Activated T-helper 9 cell treated with anti-CD3 and anti-CD28 coated beads, Interleukin-2, amount 50 U/mL, for 16 hours (primary cell): ENCODE measurements at places on chromosomes 2 and 18.

DNA sequence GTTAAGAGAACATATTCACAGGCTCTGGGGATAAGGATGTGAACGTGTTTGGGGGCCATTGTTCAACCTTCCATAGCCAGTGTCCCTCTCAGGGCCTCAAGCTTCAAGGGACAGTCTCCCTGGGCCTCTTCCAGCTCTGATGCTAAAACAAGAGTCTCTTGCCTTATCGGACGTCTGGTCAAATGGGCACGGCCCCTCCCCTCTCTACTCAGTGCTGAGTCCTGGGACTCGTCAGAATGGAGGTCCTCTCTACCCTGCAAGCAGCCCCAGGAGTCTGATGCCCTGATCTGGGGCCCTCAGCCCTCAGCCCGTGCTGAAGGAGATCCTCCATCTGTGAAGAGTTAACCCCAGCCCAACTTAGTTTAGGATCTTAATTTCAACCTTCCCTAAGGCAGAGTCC, 198.2 kb downstream of the ZFP36L2 start:
- DNase-seq, result no peak

GRCh38 chr18:7325126-7325430, 94.2 kb downstream of the LRRC30 start:
- DNase-seq, result no peak

DNA sequence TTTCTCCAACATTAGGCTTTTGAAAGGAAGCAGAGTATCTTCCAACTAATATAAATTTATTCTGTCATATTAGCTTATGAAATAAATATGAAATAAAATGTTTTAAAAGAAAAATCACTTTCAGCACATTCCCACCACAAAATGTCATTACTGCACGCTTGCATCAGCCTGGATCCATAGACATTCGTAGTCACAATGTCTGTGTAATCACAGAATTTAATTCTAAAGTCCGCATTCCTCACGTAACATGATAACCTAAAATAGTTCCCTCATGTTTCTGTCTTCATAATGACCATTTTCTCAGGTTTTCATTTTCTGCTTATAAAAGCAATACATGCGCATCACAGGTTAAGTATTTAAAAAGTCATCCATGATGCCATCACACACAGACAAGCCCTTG, 47.1 kb downstream of the HDAC4 start:
- DNase-seq, result no peak

DNA sequence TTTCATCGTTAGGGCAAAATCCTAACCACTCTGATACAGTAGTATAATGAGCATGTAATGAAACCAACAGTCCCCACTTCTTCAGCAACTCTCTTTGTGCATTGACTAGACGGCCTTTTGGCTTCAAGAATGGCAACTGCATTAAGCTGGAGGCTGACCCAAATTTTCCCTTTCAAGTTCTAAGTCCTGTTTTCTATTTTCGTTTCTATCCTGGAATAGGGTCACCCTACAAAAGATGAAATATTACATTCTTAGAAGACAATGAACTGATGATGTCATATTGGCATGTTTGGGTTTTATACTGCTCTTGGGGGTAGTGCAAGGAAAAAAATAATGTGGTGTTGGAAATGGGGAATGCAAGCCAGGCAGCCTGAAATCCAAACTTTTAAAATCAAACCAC, 254.4 kb downstream of the ETAA1 start:
- no peak for DNase-seq

DNA sequence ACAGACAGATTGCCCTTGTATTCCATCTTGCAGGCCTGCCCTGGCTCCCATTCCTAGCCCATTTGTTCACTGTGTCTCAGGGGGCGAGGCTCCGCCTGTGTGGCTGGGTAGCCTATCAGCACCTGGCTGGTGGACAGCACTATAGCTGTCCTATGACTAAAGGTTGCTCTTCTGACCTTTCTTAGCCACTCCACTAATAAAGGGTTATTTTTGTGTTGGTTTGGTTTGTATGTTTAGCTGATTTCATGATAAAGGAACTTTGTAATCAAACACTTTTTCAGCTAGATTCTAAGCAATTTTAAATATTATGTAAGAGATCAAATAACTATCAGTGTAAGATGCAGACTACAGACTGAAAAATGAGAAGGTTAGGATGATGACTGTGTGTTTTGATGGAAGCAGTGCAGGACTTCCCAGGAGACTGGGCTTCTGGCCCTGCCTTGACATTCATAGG, 72.2 kb downstream of the CRIM1 start:
- no peak for DNase-seq

DNA sequence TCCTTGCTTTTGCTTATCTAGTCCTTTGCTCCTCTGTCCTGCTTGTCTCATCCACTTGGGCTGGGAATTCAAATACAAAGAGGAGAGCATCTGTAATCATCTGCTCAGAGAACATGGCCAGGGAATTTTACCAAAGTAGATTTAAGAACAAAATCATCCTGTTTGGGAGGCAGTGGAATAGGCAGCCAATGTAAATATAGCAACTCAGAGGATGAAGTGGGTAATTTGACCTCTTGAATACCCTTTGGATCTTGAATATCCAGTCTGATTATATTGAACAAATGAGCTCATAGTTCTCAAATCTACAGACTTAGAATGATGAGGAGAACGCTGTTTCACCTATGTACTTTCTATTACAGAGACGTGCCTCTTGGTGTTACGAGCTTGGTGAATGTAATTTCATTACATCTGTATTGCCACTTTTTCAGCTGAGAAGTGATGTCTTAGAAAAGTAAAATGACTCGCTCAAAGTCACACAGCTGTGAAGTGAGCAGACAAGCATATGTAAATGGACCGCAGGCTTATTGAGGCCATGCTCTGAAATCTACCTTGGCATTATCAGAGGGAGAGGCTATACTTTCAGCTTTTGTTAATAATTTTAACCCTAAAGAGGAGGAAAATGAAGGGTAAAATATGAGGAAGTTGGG, 266.3 kb downstream of the MTX2 start:
- no peak for DNase-seq

- no peak for DNase-seq
These were observed 16.9 kb downstream of the STEAP3 start for GRCh38 chr2:119240311-119241204.

DNA sequence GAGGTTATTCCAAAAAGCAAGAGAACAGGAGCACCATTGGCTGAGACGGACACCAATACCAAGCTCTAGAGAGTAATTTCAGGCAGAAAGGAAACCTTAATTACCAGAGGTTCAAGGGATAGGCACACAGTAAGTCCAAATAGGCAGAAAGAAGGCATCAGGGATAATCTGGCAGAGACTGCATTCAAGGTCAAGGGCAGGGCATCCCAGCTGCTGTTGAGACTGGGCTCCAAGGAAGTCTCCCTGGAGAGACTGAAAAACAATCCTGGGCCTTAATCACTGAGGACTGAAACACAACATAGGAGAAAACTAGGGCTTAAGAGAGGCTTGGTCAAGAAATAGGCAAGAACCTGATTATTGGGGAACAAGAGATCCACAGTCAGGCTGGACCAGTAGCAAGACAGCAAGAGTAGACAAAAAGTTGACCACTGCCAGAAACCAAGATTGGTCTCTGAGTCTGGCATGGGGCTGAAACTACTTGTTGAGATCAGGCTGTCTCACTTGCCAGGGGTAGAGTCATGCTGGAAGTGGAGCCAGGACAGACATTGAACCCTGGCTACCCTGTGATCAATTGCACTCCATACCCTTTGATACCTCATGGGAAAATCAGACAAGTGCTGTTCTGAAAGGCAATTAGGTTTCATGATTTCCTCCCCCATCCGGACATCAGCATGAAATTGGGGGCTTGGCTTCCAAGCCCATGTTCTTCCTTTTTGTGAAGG, 193.2 kb upstream of the TNP1 start:
- no peak for DNase-seq

DNA sequence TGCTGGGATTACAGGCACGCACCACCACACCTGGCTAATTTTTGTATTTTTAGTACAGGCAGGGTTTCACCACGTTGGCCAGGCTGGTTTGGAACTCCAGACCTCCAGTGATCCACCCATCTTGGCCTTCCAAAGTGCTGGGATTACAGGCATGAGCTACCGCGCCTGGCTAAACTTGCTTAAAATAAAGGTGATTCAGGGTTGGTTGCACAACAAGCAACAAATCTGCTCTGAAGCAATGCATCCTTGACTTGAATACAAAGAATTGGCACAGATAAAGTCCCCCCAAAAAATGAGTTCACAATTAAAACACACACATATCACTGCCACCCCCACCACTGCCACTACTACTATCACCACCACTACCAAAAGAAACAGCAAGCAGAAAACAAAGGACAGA, 34.9 kb downstream of the CCDC88A start:
- DNase-seq, result no peak

DNA sequence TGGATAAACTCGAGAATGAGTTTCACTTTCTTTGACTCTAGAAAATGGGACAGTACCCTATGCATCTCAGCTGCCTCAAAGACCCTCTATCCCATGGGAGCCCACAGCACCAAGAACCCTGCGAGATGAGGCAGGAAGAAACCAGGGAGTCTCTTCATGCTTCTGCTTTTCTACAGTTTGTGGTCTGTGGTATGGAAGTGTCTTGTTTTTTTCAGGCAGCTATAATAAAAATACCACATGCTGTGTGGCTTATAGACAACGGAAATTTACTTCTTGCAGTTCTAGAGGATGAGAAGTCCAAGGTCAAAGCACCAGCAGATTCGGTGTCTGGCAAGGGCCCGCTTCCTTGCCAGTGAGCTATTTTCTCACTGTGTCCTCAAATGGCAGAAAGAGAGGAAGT, 257.9 kb downstream of the SUCLG1 start:
- no peak for DNase-seq

DNA sequence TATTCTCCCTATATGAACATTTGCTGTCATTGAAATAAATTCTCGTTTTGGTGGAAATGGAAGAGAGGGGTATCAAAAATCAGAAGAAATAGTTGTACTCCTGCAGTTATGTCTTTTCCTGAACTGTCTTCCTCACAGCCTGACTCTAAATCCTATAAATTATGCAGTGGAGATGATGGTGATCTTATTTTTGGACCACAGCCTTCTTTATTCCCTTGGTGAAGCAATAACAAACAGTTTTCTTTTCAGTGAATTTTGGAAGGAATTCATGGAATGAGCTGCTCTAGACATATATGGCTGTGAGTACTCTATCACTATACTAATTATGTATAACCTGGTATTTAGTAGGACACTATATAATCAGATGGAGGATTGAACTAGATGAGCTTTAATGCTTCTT, 1.7 kb upstream of the SLC25A12 start:
- no peak for DNase-seq

DNA sequence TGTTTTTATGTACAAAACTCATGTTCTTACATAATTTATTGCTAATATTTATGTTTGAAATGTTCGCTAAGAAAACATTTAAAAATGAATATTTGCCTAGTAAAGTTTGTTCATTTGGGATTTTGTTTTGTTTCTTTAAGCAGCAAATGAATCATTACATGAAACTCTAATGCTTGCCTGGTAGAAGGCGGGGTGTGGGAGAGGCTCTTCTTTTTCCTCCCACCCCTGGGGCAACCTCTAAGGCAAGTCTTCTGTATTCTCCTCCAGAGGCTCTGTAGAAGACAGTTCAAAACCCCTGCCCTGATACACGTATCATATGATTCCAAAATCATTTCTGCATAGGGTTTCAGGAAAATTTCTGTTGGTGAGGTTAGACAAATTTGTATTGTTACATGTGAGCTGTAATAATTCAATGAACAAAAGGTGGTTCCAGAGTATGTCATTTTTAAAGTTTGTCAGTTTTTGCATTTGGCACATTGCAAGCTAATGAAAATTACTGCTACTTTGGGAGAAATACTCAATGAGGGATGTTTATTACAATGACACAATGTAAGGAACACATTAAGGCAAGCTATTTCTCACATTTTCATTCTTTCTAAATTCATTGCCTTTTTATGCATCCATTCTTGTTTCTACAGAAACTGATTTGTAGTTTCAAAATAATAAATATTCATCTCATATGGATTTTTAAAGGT, 302.3 kb upstream of the UBE2E3 start:
- DNase-seq, result no peak

GRCh38 chr18:42509750-42510415, 554.8 kb downstream of the PIK3C3 start:
- no peak for DNase-seq

DNA sequence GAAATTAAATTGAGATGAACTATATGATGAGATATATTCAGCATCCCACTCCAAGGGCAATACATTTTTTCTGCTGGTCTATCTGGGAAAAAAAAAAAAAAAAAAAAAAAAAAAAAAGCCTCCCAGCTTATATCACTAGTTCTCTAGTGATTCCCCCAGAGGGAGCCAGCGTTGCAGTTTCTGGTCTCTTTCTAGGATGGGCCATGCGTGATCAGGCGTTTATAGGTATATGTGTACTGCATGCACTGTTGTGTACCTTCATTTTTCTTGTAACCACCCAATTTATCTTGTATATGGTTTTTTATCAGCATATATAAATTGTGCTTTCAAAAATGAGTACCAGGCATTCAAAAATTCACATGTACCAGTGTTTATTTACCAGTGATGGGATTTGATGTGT, 35.1 kb downstream of the DCDC2C start:
- DNase-seq, result no peak

GRCh38 chr2:76491503-76491902, 780.8 kb upstream of the GCFC2 start:
- no peak for DNase-seq

DNA sequence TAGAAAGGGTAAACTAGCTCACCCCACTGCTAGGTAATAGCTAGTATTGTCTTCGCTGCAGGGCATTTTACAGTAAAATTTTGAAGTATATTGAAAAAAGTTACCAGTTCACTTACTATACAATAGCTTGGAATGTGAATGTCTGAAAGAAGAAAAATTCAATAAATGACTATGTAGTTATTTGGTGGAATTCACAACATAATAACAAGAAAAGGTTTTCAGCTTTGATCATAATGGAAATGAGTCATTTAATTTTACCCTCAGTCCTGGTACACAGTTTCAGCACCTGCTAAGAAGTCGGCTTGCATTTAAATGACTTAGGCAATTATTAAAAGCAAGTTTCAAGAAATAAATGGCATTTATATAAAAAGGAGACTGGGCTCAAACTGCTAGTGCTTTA, 90.4 kb downstream of the NUP35 start:
- DNase-seq, result no peak
